Neural cell (in vitro differentiated cells): ENCODE measurements at places on chromosomes 7 and 10. TPM values are rescaled to one million over a fixed set of nuclear protein-coding genes. Genes with fewer than 3 reads are reported as not detected.

The TRIL gene
- 1.4 TPM in 2 replicates for polyA plus RNA-seq

The LMOD2 gene
- polyA plus RNA-seq: not detected in 2 replicates

The CALCR gene
- polyA plus RNA-seq: 3.6 TPM in 2 replicates

The SLIT1 gene
- polyA plus RNA-seq: 9.5 and 13.5 TPM in 2 replicates

The TRA2A gene
- polyA plus RNA-seq: 135 and 188 TPM in 2 replicates

The SYCE1 gene
- not detected in 2 replicates for polyA plus RNA-seq

The LIPF gene
- polyA plus RNA-seq: not detected in 2 replicates

The ATG9B gene
- 1.2 and 1.4 TPM in 2 replicates for polyA plus RNA-seq

The GIMAP5 gene
- not detected in 2 replicates for polyA plus RNA-seq

The GBX1 gene
- not detected in 2 replicates for polyA plus RNA-seq

The RAMP3 gene
- polyA plus RNA-seq: not detected in 2 replicates

The WDR86 gene
- 45.6 and 46.2 TPM in 2 replicates for polyA plus RNA-seq

The COL26A1 gene
- polyA plus RNA-seq: 36.6 and 39.0 TPM in 2 replicates

The RBM20 gene
- 0.07 and 0.58 TPM in 2 replicates for polyA plus RNA-seq

The RBP3 gene
- not detected in 2 replicates for polyA plus RNA-seq

The TUBGCP2 gene
- polyA plus RNA-seq: 34.5 and 63.1 TPM in 2 replicates

The ANKRD7 gene
- polyA plus RNA-seq: not detected in 2 replicates

The SFMBT2 gene
- 0.62 and 1.3 TPM in 2 replicates for polyA plus RNA-seq

The AGBL3 gene
- polyA plus RNA-seq: 7.5 and 9.5 TPM in 2 replicates
